Heart left ventricle (tissue), 16 donors: ENCODE measurements at places on chromosomes 6 and 20. TPM values are rescaled to one million over a fixed set of nuclear protein-coding genes. Genes with fewer than 3 reads are reported as not detected.

Gene TUBB1
- total RNA-seq = 0.38 TPM

GRCh38 chr6:40307712-40308111, 279.5 kb downstream of the LRFN2 start:
- DNase-seq = no peak
- H3K4me1 ChIP-seq = peaks cover 3% of the 10 kb centered on the region
- H3K4me3 ChIP-seq = no peak overlapping the region
- H3K27me3 ChIP-seq = peaks cover 12% of the 10 kb centered on the region
- H3K27ac ChIP-seq = no peak overlapping the region

Gene FERMT1
- 2.1 TPM for total RNA-seq

Gene LRRC73
- total RNA-seq = 1.2 TPM

DNA sequence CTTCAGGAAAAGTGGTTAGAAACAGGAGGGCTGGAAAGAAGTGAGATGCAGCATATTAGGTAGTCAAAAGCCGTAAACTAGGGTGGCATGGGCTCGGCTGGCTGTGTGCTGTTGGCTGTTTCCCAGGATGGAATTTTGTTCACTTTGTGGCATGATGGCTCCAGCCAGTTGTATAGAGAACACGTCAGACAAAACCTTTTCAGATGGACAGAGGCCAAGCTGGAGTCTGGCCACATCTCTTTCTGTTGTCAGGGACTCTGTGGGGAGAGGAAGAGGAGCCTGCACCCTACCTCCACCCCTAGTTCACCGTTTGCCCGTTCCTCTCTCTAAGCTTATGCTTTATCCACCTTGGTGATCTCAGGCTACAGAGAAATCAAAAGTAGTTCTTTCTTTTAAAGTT, 22.0 kb downstream of the C6orf89 start:
- H3K27me3 ChIP-seq = no peaks in the 10 kb centered on the region
- peaks cover 22% of the 10 kb centered on the region for H3K36me3 ChIP-seq
- H3K4me3 ChIP-seq = no peak overlapping the region
- DNase-seq = peak; percentile 78
- H3K27ac ChIP-seq = peak overlapping the region; percentile 52

Gene POM121L2
- total RNA-seq = not detected

DNA sequence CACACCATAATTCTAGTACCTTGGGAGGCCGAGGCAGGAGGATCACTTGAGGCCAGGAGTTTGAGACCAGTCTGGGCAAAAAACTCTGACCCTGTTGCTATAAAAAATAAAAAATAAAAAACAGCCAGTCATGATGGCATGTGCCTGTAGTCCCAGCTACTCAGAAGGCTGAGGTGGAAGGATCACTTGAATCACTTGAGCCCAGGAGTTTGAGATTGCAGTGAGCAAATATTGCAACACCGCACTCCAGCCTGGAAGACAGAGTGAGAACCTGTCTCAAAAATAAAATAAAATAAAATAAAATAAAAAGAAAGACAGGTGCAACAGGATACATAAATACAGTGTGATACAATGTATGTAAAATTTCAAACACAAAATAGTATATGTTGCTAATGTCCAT, 154.5 kb downstream of the OTOR start:
- H3K36me3 ChIP-seq = no peaks in the 10 kb centered on the region
- H3K27ac ChIP-seq = no peak overlapping the region
- no peaks in the 10 kb centered on the region for H3K27me3 ChIP-seq
- H3K4me3 ChIP-seq = no peak overlapping the region
- no peaks in the 10 kb centered on the region for H3K4me1 ChIP-seq

Gene DNMT3B
- total RNA-seq = 0.83 TPM

GRCh38 chr6:31086788-31087440, 25.5 kb downstream of the C6orf15 start:
- no peak overlapping the region for H3K27ac ChIP-seq
- H3K27me3 ChIP-seq = no peaks in the 10 kb centered on the region
- no peaks in the 10 kb centered on the region for H3K36me3 ChIP-seq
- DNase-seq = no peak
- H3K4me1 ChIP-seq = peaks cover 3% of the 10 kb centered on the region

Gene GPLD1
- 0.93 TPM for total RNA-seq

DNA sequence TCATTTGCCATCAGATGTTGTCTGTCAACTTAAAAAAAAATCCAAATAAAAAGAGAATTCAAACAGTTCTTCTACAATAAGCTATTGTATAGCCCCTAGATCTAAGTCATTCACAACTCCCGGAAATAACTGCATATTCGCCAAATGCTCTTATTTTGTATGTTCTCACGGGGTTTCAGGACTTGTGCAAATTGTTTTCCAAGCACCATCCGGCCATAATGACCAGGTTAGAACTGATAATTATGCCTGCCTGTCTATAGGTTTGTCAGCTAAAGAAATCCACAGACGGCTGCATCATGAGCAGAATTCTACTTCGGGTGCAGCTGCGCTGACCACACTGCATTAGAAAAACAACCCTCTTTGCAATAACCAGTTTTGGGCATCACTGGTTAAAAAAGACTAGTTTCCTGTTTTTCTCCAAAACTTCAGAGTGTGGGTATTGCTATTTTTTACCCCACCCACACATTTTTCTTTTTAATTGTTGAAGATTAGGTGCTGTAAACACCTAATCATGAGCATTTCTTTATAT, 87.7 kb downstream of the HIVEP2 start:
- no peak overlapping the region for H3K27ac ChIP-seq
- H3K4me3 ChIP-seq = no peak overlapping the region
- DNase-seq = no peak
- no peaks in the 10 kb centered on the region for H3K27me3 ChIP-seq

GRCh38 chr20:25295386-25296093, 47.7 kb downstream of the PYGB start:
- H3K27ac ChIP-seq = peak overlapping the region; percentile 68
- no peak for DNase-seq
- no peak overlapping the region for H3K4me3 ChIP-seq
- no peaks in the 10 kb centered on the region for H3K27me3 ChIP-seq
- H3K36me3 ChIP-seq = peaks cover 5% of the 10 kb centered on the region
